ENCODE measurements at places on chromosomes 16 and 17. TPM values are rescaled to one million over a fixed set of nuclear protein-coding genes. Genes with fewer than 3 reads are reported as not detected.

SGCA gene
- 0.34 TPM for total RNA-seq

HLF gene
- total RNA-seq = not detected

GRCh38 chr16:87046235-87046634, 271.0 kb downstream of the C16orf95 start:
- no peak for DNase-seq

- DNase-seq = no peak
Measured at GRCh38 chr17:33451221-33451620, 158.1 kb upstream of the ASIC2 start.

DNA sequence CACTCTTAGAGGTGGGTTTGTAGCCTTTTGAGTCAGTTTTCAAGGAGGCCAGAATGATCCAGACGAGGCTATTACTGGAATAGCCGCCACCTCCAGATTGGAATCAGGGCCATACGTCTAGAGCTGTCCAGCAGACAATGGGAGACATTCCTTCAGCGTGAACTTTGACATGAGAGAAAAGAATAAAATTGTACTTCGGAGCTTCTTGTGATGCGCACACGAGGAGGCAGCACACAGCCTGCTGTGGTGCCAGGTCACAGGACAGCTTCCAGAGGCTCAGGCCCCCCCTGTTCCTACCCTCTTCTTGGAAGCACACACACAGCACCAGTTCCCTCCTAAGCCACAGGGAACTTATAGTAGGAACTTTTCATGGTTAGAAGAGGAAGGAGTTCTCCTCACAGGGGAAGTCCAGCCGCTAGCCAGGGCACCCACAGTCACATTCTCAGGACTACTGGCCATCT, 81.0 kb downstream of the VPS53 start:
- DNase-seq = no peak

DNA sequence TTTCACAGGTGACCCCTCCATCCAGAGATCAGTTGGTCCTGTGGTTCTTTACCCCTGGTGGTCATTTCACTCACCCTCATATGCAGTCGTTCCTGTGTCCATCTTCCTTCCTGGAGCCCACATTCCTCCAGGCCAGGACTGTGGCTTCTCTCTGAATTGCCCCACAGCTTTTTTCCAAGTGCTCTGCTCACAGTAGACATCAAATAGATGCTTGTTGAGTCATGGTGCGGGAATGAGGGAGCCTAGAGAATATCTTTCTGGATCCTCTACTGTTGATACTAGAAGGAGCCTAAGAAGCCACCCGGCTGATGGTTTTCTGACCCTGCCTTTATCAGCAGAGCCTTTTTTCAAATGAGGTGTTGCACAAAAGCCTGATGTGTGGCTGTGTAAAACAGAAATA, 10.4 kb downstream of the USB1 start:
- DNase-seq = peak; percentile 85

KRT27 gene
- total RNA-seq = not detected

STH gene
- not detected for total RNA-seq

GRCh38 chr16:46968063-46968435, 5.4 kb downstream of the DNAJA2 start:
- DNase-seq = no peak
